Stimulated activated CD4-positive, alpha-beta T cell treated with anti-CD3 and anti-CD28 coated beads, Interleukin-12 subunit alpha, Interleukin-12 subunit beta, amount 100 ng/mL, for 4 hours (primary cell): ENCODE measurements at places on chromosomes 2 and 18.

DNA sequence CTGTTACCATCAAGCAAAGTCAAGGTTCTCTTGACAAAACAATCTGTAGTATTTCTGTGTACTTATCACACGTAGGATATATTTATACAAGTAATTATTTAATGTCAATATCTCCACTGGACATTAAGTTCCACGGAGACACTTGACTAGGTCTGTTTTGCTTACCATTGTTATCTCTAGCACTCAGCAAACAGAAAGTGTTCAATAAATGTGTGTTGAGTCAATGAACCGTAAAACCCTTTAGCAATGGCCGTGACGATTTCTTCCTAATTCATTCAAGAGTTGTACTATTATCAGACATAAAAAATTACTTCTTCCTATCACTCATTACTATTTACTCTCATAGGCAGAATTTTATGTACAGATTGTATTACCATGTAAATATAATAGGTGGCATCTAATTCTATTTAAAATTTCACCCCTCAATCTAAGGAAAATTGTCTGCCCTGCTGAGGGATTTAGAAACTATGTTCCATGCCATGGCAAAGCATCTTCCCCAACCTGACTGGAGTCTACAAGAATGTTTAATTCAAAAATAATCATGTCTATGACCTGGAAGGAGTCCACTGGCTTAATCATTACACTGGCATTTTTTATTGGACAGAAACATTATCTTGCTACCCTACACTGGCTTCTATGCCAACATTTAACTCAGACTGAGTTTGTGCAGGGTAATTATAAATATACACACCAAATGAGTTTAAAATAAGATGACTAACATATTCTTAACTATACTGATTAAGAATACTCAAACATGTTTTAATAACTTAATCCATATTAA is 301.9 kb downstream of the ZEB2 start:
- no peak for DNase-seq

DNA sequence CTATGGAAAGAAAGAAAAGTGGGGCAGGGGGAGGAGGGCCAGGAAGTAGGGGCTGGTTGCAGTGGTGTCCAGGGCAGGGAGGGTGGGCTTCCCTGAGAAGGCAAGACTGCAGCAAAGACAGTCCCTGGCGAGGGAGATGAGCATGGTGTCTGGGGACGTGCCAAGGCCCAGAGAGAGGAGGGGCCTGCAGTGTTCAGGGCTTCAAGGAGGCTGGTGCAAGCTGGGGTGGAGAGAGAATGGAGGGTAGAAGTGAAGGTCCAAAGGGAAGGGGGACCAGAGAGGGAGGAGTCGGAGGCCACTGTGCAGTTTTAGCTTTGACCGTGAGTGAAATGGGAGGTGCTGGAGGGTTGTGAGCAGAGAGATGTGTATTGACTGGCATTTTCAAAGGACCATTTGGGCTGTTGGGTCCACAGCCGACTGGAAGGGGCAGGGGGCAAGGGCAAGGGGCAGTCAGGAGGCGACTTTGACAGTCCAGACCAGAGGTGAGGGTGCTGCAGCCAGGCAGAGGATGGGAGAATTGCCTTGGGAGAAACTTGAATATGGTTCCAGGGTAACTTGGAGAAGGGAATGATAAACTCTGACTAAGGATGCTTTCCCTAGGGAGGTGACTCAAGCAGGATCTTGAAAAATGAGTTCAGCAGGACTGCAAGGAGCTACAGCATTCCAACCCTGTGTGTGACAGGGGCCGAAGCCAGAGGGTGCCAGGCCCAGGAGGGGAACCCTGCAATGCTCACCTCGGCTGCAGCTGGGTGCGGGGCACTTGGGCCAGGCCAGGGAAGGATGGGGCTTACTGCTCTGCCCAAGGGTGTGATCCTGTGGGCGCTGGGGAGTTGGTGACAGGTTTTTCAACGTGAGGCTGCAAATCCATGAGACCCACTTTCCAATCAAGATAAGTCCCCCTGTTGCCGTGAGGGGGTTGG is 177.1 kb upstream of the HAAO start:
- DNase-seq: no peak

GRCh38 chr2:169095621-169096105 is 26.3 kb downstream of the DHRS9 start:
- DNase-seq: no peak

DNA sequence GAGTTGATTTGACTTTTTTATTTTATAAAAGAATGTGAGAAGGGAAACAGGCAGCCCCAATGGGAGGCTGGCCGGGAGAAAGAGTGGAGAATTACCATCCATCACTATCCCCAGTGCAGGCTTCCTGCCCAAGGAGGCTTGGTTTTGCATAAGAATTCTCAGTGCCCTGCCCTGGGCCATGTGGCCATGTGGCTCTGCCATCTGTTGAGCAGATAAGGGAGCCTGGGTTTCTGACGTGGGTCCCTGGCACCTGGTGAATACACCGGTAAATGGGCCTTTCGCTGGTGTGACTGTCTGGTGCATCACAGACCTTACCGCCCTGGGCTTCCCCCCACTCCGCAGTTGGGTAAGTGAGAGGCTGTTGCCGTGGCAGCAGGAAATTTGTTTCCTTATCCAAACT is 54.5 kb upstream of the TMEM163 start:
- no peak for DNase-seq

- peak; percentile 18 for DNase-seq
Measured at GRCh38 chr2:10042301-10043161, 819 bp upstream of the KLF11 start.

DNA sequence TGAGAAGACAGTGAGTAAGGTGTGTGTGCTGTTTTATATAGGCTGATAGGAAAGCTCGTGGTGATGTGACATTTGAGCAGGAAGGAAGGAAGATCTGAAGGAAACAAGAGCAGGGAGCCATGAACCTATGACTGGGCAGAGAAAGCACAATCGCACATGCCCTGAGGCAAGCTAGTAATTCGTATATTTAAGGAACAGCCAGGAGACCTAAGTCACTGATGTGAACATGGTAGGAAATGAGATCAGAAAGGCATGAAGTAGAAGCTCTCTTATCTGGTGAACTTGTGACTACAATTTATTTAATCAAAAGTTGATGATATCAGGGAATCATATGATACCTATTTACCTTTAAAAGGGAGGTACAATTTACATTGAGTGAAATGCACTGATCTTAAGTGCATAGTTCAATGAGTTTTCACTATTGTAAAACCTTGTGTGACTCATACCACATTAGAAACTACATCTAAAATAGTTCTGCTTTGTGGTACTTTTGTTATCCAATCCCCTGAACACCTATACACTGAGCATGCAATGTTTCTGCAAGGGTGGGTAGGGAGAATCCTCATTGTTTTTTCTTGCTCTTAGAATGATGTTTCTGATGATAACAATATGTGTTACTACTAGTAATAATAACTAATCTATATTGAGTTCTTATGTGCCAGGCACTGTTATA is 67.5 kb downstream of the GALNT13 start:
- no peak for DNase-seq
